AG08395 (cell line): ENCODE measurements at places on chromosomes 6 and 20.

- no peak for DNase-seq
Measured at GRCh38 chr20:50273601-50274491, 83.2 kb downstream of the CEBPB start.

DNA sequence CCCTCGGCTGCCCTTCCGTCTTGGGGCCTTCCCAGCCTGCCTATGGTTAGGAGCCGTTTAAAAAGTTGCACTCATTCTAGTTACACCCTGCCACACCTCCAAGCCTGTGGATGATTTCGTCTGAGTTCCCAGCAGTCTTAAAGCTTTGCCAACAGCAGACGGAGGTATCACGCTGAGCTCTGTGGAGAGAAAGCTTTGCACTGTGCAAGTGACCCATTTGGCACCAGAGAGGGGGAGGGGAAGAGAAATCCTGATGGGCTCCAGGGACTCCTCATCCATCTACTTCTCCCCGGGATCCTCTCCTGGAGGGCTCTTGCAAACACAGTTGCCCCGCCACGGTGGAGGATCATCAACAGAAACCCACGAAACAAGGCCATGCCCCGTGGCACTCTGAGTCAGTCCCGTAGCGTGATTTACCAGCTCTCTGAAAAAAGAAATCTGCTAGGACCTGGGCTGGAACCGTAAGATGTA, 98.8 kb upstream of the CITED2 start:
- no peak for DNase-seq

DNA sequence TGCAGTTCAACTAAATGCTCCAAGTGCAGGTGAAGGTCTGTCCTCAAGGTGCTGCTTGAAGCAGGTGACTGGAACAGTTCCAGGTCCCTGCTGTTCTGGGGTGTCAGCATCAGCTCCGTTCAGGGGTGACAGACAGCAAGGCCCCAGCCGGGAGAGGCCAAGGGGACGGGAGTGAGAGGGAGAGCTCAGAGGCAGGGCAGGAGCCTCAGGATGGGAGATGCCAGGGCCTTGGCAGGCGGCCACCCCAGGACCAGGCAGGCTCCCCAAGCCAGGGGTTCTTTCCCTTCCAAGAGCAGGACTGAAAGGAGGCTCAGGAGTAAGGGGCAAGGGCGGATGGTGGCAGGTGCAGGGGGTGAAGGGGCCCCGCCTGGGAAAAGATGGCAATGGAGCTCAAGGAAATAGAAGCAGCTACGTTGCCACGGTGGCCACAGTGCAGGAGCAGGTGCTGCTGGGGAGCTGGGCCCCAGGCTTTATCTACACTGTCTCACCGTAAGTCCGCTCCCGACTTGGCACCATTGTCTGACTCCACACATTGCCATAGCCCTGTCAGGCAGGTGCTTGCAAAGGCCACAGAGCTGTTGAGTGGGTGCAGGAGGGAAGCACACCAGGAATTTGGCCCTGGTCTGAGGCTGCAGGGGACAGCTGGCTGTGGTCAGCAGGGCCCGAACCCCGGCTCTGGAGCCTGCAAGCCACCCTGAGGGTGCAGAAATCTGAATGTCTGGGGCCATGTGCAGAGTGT, 43.1 kb downstream of the ERMARD start:
- no peak for DNase-seq

DNA sequence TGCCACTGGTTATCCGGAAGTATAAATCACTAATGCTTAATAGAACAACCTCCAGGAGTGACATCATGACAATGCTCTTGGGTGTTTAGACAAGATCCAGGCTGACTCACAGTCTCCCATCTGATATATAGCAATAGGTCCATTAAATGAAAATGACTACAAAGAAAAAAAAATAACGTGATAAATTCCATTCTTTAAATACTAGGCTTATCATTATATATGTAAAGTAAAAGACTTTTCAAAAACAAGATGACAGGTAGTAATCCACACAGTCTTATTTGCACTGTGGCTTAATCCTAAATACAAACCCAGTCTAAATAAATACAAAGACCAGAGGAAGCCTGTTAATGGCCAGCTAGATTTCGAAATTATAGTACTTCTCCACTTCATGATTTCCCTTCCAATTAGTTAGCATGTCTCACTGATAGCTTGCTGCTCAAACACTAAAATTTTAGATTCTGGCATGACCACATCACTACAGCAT, 149.1 kb upstream of the BEND3 start:
- DNase-seq = peak; percentile 26

GRCh38 chr6:27650620-27651370, 177.9 kb upstream of the ZNF184 start:
- no peak for DNase-seq

- no peak for DNase-seq
Measured at GRCh38 chr6:48068278-48069251, 42.4 kb downstream of the PTCHD4 start.

DNA sequence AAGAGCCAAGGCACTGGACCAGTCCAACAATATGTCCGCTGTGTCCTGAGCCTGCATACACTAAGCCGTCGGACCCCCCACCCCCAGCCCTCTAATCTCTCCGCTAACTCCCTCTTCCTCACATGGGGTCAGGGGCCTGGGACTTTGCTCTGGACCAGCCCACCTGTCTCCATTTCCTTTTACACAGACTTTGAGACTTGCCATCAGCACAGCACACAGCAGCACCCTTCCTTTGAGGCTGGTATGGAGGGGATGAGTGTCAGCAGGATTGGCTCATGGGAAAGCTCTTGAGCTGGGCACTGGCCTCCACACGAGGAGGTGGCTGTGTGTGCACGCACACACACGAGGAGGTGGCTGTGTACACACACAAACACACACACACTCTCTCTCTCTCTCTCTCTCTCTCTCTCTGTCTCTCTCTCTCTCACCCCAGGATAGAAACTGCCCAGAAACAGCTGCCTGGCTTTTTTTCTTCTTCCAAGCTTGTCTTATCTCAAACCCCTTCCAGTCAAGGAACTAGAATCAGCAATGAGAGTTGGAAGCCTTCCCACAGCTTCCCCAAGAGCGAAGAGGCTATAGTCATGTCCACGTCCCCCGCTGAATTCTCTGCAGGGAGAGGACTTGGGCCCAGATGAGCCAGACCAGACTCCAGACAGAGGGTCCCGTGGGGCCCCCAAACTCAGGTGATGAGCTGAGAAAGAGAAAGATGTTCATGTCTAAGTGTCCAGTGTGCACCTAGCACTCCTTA, 18.6 kb downstream of the SLC9A8 start:
- DNase-seq = no peak

GRCh38 chr20:56002908-56003800, 2.2 kb downstream of the CBLN4 start:
- DNase-seq = no peak

DNA sequence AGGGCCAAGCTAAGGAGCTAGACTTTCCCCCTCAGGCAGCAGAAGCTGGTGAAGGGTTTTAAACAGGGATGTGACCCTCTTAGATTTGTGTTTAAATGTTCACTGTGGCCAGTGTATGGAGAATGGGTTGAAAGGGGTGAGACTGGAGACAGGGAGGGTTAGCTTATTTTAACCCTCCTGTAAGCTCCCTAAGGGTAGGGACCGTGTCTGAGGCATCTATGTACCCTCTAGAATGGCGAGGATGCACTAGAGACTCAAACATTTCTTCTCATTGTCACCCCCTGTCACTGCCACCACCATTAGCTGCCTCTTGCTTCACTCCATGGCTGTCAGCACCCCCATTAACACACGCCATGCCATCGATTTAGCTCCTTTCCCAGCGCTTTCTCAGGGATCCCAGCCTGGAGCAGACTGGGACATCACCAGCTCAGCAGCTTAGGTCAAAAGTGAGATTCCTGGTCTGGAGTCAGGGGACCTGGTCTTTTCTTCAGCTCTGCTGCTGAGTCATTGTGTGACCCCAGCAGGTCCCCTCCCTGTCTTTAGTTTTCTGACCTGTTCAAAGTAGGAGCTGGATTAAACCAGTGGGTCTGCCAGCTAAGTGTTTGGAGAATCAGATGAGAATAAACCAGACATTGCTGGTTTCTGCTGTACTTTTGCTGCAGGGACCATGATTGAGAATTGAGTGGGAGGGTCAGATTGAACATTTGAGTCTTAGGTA, 1.1 kb upstream of the SLC22A7 start:
- no peak for DNase-seq

DNA sequence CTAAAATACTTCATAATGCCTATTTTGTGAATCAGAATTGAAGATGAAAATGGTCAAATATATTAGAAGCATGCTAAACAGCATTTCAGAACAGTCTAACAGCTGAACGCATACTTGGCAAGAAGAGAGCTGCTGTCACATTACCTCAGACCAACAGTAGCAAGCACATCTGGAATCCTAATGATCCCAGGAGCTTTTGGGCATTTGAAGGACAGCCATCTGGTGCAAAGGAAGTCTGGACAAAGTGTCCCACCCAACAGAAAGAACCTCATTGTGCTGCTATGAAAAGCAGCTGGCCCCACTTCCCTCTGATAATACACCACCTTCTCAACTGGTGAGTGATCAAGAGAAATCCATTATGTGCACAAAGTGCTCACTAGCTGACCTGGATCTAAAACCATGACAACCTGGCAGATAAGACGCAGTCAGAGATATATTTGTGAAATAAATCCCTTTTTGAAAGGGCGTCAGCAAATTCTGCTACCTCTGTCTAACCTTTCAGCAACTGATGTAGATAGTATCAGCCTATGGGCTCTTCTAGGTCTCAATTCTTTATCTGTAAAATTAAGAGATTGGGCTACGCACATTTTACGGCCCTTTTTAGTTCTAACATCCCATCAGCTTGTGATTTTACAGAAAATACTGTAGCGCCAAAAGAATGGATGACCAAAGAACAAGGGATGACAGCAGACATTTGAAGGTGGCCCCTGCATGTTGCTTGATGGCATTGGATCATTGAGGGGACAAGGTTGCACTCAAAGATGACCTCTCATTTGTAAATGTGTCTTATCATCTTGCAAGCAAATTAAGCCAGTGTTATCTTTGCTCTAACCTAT, 78.7 kb downstream of the SGK1 start:
- no peak for DNase-seq

GRCh38 chr20:19231359-19232035, 19.1 kb downstream of the SLC24A3 start:
- DNase-seq = no peak

GRCh38 chr20:23062632-23063031, 13.2 kb upstream of the THBD start:
- no peak for DNase-seq

DNA sequence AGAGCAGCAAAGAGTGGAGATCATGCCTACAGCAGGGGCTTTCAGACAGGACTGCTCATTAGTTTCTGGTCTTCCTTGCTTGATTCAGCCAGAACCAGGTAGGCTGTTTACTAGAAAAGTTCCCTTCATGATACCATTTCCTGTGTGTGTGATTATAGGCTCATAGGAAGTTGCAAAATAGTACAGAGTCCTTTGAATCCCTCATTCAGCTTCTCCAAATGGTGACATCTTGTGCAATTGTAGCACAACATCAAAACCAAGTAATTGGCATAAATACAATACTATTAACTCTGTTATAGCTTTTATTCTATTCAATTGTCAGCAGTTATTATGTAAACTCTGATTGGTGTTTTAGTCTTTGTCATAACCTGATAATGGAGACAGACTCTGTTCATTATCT, 347.3 kb upstream of the CDH4 start:
- no peak for DNase-seq

DNA sequence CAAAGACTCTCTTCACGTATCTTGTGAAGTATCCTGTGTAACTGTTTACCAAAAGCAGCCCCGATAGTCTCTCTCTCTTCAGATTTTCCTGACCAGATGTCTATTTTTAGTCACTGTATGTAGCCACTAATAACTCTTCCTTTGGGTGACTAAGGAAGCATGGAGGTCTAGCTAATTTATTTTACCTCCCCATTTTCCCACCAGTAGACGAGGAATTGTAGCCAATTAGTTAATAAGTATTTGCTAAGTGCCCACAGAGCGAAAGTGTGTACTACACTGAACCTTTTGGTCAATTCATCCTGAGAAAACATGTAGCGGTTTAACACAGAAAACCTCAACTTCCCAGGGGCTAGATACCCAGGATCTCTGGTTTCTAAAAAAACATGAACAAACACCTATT, 180.6 kb downstream of the TBX18 start:
- DNase-seq = no peak

GRCh38 chr6:85015396-85015990, 251.1 kb upstream of the TBX18 start:
- DNase-seq = peak; percentile 27

- DNase-seq = no peak
Measured at GRCh38 chr6:132972971-132973370, 158.6 kb downstream of the RPS12 start.

DNA sequence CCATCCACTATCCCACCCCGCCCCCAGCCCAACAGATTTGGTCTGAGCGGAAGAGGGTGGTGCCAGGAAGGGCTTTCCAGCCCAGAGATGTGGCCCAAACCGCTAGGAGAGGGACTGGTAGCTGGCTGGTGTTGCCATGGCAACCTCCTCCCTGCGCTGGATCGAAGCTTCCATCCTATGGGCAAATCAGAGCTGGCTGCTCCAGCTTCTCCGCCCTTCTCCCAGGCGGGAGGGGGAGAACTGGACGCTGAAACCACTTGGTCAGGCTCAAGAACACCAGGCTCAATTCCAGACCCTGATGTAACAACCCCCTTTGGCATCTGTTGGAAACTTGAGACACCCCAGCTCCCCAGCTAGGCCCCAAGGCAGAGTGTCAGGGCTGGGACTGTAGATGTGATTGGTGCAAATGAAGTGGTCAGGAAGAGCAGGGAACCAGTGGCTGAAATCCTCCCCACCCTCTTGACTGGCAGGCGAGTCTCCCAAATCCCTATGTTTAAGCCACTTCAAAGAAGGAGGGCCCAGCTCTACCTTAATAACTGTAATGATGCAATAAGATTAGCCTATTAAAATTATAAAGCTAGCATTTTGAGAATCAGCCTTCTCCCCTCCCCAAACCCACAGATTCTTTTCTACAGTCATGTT, 4.2 kb downstream of the RIMS4 start:
- DNase-seq = peak; percentile 38
